NCI-H2081 treated with DMSO at 0.1 percent for 48 hours (cell line): ENCODE measurements at places on chromosomes 7 and 10.

- no peak for DNase-seq
Measured at GRCh38 chr7:38975944-38976392, 1.7 kb upstream of the POU6F2 start.

DNA sequence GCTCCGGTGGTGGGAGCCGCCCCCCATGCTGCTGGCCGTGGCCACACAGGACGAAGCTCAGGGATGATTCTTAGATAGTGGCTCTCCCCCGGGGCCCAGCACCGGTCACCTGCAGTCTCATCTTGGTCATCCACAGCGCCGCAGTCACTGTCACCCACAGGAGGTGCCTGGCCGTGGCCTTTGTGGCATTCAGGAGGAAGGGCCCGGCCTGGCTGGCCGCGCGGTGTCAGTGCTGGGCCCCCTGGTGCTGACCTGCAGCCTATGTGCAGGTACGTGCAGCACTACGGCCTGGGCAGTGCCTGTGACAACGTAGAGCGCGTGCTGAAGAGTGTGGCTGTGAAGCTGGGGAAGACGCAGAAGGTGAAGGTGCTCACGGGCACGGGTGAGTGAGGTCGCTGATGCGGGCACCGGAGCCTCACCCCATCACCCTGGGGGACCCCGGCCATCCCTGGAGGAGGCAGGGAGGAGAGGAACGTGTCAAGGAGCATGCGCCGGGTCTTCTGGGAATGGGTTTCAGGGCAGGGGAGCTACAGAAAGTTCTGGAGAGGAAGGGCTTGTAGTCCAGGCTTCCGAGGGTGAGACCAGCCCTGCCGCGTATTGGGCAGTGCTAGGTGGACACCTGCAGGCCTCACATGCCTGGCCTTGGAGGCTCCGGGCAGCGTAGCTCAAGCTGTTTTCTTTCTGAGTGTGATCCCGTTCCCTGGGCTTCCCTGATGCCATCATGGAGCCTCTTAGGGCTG is 5.0 kb downstream of the SPRN start:
- DNase-seq, result no peak

DNA sequence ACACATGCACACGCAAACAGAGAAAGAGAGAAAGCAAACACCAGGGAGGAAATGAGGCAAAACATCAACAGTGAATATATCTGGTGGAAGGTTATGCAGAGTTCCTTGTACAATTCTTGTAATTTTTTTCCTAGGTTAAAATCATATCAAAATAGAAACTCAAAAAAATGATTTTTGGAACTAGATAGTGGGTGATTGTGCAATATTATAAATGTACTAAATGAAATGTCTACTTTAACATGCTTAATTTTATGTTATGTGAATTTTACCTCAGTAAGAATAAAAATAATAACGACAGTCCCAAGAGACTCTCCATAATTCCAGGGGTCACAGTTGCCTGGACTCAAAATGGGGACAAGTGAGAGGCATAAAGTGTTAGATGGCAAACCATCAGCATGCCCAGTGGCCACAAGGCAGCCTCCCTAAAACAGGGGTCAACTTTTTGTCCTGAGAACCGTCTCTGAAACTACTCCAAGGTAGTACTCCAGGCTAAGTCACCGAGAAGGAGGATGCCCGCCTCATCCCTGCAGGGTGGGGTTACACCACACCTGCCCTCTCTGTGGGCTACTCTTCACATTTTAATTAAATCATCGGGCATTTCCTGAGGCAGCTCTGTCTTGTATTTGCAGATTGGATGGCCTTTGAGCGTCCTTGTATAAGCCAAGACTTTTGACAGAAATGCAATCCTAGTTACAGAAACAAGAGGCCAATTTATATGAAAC is 267.7 kb downstream of the ELMO1 start:
- no peak for DNase-seq

DNA sequence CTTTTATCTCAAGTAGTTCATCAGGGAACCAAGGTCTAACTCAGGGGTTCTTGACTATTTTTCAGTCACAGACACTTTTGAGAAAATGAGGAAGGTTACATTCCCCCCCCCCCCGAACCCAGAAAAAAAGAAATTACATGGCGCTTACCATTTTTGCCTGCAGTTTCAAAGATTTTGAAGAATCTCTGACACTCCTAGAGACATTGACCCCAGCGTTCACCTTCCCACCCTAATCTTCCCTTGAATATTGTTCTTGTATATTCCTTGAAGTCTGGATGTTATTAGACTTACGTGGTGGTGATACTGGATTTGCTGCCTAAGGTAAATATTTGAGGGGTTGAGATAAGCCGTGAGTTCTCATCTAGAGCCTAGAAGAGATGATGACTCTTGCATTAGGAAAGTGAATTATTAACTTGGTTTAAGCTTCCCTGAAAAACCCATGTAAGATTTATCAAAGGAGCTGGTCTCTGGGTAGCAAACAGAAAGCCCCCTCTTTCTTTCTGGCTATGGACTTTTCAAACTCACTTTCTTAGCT is 245.7 kb upstream of the FOXK1 start:
- no peak for DNase-seq

GRCh38 chr7:84533182-84533581 is 338.6 kb upstream of the SEMA3A start:
- no peak for DNase-seq

GRCh38 chr7:28748346-28748745 is 209.8 kb downstream of the TRIL start:
- no peak for DNase-seq

- DNase-seq, result no peak
Measured at GRCh38 chr7:2614631-2615330, 17.0 kb upstream of the TTYH3 start.

DNA sequence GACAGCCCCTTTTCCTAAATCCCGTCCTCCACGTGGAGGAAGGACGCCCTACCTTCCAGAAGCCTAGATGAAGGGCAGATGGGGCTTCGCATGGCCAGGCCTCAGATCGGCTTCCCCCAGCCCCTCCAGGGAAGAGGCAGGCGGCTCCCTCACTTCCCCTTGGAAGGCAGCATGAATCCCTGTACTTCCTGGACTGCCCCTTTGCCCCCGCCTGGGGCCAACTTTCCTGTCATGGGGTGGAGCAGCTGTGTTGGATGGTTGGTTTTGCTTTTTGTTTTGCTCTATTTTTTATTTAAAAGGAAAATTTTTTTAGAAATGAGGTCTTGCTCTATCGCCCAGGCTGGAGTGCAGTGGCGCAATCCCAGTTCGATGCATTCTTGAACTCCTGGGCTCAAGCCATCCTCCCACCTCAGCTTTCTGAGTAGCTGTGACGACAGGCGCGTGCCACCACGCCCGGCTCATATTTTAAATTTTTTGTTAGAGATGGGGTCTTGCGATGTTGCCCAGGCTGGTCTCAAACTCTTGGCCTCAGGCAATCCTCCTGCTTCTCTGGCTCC is 27.2 kb downstream of the GTF2IRD1 start:
- DNase-seq, result no peak

DNA sequence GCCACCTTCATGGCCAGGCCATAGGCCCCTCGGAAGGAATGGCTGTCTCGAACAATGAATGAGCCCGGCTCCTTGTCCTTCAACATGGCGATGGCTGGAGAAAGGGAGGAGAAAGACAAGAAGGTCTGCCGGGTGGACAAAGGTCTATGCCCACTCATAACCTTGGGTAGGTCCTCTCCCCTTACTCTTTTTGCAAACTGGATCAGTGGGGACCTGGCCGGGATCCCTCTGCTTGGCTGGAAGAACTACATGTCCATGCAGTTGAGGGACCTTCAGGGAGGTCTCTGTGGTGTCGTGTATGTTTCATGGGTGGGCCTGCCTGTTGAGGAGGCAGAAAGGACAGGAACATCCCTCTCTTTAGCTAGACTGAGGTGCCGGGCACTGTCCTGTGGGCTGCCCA is 284.8 kb downstream of the TNS3 start:
- DNase-seq, result no peak

DNA sequence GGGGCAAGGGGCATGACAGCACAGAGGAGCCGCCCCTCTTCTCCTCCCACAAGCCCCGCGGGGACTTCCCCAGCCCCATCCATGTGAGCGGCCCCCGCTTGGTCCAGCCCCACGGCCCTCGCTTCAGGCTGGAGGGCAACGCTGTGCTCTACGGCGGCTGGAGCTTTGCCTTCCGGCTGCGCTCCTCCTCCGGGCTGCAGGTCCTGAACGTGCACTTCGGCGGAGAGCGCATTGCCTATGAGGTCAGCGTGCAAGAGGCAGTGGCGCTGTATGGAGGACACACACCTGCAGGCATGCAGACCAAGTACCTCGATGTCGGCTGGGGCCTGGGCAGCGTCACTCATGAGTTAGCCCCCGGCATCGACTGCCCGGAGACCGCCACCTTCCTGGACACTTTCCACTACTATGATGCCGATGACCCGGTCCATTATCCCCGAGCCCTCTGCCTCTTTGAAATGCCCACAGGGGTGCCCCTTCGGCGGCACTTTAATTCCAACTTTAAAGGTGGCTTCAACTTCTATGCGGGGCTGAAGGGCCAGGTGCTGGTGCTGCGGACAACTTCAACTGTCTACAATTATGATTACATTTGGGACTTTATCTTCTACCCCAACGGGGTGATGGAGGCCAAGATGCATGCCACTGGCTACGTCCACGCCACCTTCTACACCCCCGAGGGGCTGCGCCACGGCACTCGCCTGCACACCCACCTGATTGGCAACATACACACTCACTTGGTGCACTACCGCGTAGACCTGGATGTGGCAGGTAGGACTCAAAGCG is 5.1 kb downstream of the AOC1 start:
- DNase-seq, result no peak

DNA sequence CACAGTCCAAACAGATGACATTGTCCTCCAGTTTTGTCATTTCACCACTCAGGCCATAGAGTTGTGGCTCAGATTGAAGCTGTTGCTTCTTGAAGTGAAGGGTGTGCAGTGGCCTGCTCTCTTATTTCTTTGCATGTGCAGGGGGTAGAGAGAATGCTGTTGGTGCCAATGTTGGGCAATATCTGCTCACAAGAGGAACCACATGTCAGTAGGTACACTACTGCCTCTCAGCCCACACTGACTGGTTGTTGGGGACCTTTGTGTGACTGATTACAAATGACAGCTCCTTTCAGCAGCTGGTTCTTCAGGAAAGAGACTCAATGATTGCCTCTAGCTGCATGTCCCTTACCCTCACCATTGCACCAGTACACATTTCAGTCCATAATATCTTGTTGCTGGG is 21.9 kb upstream of the SFTPA1 start:
- DNase-seq, result no peak

DNA sequence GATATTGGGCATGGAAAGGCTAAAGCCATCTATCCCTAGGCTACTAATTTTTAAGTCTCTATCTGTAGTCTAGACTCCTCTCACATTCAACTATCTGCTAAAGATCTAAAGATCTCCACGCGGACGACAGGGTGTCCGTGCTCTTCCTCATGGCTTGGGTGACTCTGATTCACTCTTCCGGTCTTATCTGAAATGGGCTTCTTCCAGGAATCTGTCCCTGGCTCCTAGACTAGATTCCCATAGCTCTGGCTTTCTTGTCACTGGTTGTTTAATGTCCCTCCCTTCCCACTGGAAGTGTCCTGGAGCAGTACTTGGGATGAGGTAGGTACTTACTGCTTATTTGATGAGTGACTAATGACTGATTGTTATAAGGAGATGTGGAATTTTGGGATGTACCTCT is 62.0 kb upstream of the PODXL start:
- DNase-seq, result no peak

DNA sequence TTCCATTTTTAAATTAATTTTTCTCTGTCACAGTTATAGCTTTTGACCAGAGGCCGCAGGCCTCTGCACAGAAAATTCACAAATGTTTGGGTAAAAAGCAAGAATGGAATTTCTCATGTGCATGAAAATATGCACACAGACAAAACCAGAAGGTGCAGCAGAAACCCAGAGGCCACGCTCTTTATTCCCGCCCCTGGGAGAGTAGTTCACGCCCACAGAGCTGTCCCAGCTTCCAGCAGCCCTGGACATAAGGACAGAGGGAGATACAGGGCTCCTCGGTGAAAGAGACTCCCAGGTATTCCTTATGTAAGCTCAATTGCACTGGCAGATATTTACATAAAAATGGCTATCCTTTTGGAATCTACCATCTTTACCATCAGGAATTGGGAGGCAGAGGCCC is 245.2 kb upstream of the NFE2L3 start:
- DNase-seq, result no peak

- DNase-seq, result no peak
Measured at GRCh38 chr7:36607721-36608095, 116.6 kb downstream of the AOAH start.

DNA sequence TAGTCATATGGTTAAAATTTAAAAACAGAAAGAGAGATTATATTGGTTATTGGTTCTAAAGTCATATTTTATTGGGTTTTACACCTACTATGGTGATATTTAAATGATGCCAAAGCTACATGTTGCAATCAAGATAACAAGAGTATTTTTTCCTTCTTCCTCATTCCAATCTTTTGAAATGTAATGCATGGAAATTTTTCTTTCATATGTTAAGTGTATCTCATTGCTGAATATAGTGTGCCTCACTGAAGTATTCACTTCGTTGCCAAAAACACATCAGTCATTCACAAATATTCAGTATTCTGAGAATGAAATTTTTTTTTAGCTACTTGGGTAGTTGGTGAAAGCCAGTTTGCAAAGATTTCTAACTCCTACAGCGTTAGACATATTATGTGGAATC is 19.5 kb downstream of the HDAC9 start:
- no peak for DNase-seq

GRCh38 chr7:155191901-155192478 is 105.7 kb upstream of the INSIG1 start:
- DNase-seq, result no peak
